Left renal cortex interstitium (tissue), 4 donors: ENCODE measurements at places on chromosomes 6 and 20. TPM values are rescaled to one million over a fixed set of nuclear protein-coding genes. Genes with fewer than 3 reads are reported as not detected.

DEFB116 gene
- polyA plus RNA-seq: not detected

TNF gene
- not detected for polyA plus RNA-seq

ASIP gene
- 0.58 TPM for polyA plus RNA-seq

VSX1 gene
- polyA plus RNA-seq: not detected

MROH8 gene
- polyA plus RNA-seq: 9.1 TPM

DNA sequence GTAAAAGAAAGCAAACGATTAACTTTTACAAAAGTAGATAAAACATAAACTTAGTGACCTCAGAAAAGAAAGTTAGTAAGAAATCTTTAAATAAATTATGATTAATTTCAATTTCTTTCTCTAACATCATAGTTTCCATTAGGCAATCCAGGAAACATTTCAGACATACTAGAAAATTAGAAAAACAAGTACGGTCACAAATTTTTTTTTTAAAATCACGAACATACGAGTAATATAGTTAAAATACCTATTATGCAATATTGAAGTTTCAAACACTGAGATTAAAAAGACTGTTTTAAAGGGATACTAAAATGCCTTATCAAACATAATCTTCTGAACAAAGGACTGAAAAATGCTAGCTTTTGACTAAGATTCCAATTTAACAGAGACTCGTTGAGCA is 26.2 kb downstream of the NOL7 start:
- DNase-seq: no peak

- DNase-seq: no peak
Measured at GRCh38 chr6:94251878-94252277, 832.5 kb upstream of the EPHA7 start.

GRCh38 chr20:48180618-48181017 is 395.3 kb upstream of the SULF2 start:
- no peak for DNase-seq

DNA sequence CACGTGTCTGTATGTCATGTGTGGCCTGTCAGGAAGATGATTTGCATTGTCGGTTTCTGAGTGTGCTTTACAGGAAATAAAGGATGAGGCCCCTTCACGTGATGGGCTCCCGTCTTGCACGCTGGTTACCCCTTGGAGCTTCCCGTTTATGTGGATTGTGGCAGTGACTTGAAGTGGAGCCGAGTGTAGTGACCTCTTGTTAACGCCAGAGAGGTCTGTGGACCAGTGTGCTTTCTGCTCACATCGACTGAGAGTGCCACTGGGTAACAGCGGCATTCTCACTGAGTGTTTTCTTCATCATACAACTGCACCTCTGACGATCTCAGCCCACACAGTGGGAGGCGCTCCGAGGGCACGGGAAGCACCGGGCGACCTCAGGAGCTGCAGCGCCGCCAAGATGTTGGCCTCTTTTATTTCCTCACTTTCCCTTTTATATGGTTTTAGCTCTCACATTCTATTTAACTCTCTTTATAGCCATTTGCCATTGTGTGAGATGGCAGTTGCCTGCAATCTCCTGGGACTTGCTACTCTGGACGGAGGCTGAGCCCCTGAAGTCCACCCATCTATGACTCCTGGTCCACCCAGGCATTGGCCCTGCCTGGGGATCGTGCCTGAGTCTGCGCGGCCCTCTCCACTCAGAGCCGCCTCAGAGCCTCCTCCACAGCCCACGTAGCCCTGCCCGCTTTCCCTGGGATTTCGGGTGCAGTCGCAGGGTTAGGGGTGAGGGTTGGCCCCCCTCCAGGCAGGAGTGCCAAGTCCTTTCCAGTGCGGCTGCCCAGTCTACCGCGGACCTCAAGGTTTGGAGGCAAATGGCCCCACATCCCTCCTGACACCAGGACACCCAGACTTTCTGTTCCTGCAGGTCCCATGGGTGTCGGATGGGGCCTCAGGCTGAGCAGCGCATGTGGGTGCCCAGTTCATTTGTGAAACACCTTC is 238.9 kb downstream of the ERMARD start:
- no peak for DNase-seq

- no peak for DNase-seq
Measured at GRCh38 chr6:138264372-138264880, 46.1 kb upstream of the PBOV1 start.

GRCh38 chr20:57878786-57879424 is 169.1 kb upstream of the PMEPA1 start:
- DNase-seq: no peak

GRCh38 chr20:10655720-10656669 is 17.8 kb downstream of the JAG1 start:
- DNase-seq: no peak

- no peak for DNase-seq
Measured at GRCh38 chr20:24661255-24661654, 191.8 kb downstream of the SYNDIG1 start.

DNA sequence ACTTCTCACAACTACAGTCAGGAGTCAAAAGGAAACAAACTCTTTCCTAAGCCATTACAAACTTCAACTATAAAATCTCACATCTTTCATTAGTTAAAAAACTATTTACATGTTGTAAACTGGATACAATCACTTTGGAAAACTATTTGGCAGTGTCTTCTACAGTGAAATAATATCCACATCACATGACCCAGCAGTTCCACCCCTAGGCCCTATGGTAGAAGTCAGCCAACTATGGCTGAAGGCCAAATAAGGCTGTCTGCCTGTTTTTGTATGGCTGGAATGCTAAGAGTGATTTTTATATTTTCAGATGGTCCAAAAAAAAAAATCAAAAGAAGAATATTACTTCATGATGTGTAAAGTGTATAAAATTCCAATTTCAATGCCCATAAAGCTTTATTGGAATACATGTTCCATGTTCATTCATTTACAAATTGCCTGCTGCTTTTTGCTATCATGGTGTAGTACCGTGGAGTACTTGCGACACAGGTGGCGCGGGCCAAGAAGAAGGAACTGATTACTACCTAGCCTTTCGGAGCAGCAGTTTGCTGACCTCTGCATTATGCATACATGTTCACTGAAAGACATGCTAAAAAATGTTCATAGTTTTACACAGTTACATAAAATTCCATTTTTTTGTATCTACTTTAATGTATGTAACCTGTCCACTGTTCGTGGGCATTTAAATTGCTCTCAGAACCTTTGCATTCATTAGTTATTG is 129.0 kb downstream of the KIF16B start:
- DNase-seq: no peak

DNA sequence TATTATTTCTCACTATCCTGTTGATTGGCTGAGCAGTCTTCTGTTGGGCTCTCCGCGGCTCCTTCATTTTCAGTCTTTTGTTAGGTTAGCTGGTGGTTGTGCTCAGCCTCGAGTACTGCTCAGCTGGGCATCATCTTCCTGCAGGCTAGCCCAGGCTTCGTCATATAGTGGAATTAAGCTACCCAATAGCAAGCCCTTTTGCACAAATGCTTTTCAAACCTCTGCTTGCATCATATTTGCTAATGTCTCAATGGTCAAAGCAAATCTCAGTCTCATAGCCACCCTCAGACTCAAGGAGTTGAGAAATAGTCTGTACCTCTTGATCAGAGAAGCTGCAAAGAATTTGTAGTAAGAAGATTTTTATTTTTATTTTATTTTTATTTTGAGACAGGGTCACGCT is 23.7 kb downstream of the STX11 start:
- DNase-seq: no peak

GRCh38 chr20:47493175-47493962 is 8.3 kb upstream of the NCOA3 start:
- DNase-seq: peak; percentile 32

- DNase-seq: no peak
Measured at GRCh38 chr6:38180586-38180985, 361.1 kb downstream of the ZFAND3 start.

DNA sequence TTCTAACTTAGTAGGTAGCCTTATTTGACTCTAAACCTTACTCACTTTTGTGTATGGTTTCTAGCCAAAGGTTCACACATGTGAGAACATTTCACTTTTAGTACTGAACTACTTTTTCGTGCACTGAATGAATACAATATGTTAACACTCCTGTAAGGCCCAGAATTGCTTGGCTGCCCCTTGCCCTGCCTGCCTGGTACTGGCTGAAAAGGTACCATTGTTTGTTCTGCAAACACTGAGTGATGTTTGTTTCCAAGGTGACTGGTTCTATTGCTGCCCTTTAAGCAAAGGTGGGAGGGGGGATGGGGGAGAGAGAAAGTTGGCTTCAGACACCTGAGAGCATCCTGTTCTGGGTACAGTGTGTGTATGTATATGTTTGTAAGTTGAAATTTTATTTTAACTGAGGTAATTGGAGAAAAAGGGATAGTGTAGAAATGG is 31.2 kb downstream of the RREB1 start:
- DNase-seq: no peak
